ENCODE measurements at places on chromosomes 5 and 9.

GRCh38 chr5:29077451-29077850, 2039.1 kb upstream of the CDH9 start:
- no peak for DNase-seq

- DNase-seq, result peak; percentile 65
Observed at GRCh38 chr9:5949103-5949699, 58.5 kb downstream of the MLANA start.

DNA sequence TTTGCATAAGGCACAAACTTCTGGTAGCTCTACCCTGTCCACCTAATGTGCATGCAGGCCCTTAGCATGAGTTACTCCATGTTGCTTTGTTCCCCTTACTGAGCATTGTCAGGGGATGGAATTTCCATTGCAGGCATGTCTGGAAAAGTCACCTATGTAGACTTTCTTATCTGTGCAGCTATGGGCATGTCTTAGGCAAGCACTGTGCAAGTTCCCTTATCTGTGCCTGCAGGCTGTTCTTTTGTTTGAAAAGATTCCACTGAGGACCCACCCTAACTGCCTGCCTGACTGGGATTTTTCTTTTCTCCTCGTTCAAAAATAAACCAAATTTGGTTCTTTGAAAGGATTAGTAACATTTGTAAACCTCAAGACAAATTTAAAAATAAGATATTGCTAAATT, 587.0 kb downstream of the CDH18 start:
- peak; percentile 1 for DNase-seq

DNA sequence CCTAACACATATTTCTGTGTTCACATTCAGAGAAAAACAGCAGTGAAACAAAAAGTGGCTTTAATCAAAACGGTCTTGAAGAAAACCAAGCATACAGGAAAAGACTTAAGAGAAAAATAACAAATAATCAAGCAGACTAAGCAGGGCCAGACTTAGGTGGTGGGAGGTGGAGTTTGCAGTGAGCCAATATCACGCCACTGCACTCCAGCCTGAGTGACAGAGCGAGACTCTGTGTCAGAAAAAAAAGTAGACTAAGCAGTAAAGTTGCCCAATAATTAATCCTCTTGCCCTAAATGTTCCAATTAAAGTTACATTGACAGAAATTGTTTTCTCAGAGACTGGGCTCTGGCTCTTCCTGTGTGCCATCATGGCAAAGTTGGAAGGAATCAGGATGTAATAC, 26.6 kb upstream of the GLDC start:
- DNase-seq, result peak; percentile 26

GRCh38 chr9:27203783-27204182, 93.2 kb downstream of the EQTN start:
- no peak for DNase-seq

DNA sequence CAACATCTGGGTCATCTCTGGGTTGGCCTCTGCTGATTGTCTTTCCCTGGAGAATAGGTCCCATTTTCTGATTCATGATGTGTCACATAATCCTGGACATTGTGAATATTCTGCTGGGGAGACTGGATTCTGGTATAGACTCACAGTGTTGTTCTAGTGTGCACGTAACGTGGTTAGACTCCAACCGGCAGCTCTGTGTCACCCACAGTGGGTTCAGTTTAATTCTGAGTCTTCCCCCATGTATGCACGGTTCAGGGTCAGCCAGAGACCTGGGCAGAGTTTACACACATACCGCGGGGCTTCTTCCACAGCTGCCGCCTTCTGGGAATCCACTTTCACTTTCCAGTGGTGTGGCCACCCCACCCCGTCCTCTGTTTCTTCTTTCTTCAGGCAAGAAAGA, 38.0 kb upstream of the LRRC14B start:
- DNase-seq, result no peak

DNA sequence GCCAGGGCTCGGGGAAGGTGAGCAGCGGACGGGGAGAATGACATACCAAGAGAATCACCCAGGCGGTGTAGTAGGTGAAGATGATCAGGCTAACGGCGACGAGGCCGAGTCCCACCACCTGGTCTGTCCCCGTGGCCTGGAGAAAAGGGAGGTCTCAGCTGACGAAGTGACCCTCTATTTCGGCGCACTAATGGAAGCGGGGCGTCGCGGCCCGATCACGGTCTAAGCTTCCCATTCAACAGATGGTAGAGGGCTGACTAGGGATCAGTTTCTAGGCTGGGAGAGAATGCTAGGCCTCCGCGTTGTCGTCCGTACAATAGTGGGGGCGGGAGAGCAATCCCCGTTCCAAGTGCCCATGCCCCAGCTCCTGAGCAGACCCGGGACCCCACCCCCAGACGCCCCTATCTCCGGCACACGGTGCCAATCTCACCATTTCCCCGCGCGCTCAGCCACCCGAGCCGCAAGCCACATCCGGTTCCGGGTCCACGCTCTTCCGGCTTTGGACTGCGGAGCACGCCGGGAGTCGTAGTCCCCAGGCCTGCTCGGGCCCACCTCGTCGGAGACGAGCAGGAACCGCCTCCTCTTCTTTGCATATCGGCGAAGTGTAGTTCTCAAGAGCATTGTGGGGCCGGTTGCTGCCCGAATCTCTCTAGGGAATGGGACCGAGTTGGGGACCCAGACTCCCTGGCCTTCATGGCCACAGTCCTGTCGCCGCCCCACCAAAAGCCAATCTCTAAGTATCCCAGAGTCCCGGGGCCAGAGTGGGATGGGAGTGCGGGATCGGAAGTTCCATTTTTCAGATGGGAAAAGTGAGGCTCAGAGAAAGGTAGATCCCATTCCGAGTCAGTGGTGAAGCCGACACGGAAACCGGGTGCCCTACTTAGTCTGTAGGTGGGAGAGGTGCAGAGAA, at the start of gene DPM2:
DPM2 (minus strand) TSS at position 467 of the 910 bp plus-strand sequence; CDS start at position 433, 34 bp downstream.
- peak; percentile 97 for DNase-seq

DNA sequence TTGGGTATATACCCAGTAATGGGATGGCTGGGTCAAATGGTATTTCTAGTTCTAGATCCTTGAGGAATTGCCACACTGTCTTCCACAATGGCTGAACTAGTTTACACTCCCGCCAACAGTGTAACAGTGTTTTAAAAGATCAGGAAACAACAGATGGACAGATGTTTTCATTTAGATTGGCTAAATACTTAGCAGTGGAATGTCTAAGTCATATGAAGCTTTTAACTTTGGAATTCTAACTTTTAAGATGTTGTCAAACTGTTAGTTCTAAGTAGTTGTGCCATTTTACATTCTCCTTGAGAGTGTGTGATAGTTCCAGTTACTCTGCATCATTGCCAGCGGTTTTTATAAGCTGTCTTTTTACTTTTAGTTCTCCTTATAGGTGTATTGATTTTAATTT, 688.8 kb downstream of the SEMA5A start:
- no peak for DNase-seq

DNA sequence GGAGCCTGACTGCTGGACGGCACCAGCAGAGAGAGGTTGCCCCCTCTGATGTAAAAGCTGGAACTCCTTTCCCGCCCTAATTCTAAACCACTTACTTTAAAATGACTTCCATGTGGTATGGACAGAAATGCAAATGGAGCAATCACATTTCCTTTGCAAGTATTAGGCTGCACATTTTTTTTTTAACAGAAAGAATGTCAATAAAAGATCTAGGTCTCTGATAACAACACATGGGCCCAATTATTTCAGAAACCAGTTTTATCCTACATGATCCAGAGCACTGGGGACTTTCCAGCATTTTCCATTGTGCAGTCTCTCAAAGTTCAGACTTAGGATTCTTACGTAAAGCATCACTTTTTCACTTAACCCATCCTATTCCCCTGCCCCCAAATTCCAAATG, 203.7 kb downstream of the NXNL2 start:
- no peak for DNase-seq

DNA sequence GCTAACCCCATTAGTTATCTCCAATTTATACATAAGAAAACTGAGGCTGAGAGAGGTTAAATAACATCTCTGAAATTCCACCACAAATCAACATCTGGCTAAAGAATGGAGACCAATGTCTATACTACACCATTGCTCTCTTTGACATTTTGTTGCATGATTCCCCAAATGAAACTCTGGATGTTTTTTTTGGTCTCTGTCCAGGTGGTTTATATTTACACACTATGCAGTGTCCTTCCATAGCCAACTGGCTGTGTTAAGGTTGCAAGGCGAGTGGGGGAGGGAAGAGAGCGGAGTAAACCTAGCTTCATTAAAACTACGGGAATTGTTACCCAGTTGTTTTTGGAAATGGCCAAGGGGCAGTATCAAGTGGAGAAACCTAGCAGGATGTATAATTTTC, 67.2 kb downstream of the KIF4B start:
- DNase-seq, result no peak

GRCh38 chr5:62208218-62208852, 97.7 kb upstream of the KIF2A start:
- DNase-seq, result no peak

- no peak for DNase-seq
Observed at GRCh38 chr5:150301170-150301505, 1.6 kb downstream of the ARSI start.

DNA sequence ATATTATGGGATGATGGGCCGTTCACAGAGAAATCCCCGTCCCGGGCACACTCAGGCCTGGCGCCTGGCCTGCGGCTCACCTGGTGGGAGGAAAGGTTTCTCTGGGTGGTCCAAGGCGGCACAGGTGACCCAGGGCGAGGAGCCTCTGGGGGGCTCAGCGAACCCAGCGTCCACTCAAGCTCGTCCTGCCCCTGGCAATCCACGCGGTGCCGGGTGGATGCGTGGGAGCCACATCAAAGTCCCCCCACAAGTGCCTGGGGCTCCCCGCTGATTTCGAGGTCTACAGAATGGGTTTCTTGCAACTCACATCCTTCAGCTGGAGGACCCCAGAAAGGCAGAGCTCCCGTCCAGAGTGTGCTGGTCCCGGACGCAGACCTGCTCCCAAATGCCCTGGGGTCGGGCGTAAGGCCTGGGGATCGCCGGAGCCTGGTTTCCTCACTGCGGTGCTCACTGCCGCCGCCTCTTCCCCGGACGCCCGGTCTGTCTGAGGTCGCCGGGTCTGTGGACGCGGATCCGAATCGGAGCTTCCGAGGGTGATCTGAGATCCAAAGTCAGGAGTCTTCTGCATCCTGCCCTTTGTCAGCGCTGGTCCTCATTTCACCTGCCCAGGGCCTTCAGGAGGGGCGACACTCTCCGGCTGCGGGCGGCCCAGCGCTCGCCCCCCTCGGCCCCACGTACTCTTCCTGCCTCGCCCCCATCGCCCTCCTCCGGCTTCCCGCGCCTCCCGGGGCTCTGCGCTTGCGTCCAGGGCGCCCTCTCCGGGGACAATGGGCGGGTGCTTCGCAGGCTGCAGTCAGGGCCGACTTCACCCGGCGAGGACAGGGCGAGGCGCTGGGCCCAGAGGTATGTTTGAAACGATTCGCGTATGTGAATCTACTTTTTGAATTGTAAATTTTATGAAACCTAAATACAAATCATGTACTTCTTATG, 20.0 kb upstream of the RUFY1 start:
- peak; percentile 94 for DNase-seq

DNA sequence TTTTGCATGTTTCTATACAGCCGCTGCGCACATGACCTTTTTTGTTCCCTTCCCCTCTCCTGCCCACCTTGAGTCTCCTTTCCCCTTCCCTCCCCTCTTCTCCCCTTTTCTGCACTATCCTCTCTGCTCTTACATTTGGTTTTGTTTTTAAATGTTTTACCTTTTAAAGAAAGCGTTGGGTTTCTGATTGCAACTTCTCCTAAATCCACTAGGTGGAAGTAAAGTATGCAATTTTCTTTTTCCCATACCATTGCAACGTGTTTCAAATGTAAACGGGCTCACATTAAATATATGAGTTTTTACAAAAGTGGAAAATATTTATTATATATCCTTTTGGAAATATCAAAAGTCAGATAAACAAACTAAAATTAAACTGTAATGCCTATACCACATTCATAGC, 500.9 kb downstream of the DIRAS2 start:
- DNase-seq, result peak; percentile 62

DNA sequence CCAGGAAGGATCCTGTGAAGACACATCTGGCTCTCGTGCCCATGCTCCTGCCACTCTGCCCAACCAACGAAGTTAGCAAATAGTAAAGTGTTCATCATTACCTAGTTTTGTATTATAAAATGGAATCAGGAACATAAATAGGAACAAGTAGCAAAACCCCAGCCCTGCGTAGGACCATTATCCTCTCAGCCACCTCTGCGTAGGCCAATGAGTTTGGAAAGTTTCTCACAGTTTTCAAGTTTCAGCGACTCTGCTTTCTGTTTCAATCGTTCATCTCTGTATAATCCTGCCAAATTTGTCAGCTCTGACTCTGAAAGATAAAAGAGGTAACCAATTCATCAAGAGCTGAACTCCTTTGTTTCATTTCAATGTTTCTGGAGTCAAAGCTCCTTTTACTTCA, 10.1 kb upstream of the SPATA24 start:
- DNase-seq, result no peak

- no peak for DNase-seq
Observed at GRCh38 chr9:4814913-4815312, 22.2 kb downstream of the RCL1 start.

GRCh38 chr5:15683332-15683731, 183.4 kb downstream of the FBXL7 start:
- DNase-seq, result peak; percentile 13

DNA sequence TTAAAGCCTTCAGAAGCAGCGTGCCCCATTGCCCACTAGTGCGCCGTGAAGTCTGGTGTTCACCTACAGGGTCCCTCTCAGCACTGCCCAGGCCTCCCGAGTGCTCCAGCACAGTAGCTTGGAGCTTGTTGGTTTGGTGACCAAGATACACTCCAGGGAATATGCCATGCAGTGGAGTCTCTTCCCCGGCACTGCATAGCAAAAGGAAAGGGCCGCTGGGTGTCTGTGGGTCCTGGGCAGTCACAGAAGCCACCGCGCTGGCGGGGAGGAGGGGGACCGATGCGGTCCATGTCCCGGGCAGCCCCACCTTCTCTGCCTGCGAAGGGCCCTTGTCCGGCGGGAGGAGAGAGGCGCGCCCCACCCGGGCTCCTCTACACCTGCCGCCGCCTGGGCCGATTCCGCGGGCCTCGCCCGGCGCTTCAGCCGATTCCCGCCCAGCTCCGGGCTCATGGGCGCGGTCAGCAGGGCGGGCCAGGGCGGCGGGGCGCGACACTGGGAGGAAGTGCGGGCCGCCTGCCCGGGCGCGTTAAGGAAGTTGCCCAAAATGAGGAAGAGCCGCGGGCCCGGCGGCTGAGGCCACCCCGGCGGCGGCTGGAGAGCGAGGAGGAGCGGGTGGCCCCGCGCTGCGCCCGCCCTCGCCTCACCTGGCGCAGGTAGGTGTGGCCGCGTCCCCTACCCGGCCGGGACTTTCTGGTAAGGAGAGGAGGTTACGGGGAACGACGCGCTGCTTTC, at the start of gene SYK:
SYK (plus strand) TSS at position 579 of the 732 bp plus-strand sequence. CDS start 42,080 bp downstream, outside the sequence.
- peak; percentile 95 for DNase-seq

- no peak for DNase-seq
Observed at GRCh38 chr5:135039271-135040033, 5.4 kb upstream of the PITX1 start.

Measured in hematopoietic multipotent progenitor cell treated with erythropoietin and hydrocortisone succinate and interleukin-3 and kit ligand, for 4 days (in vitro differentiated cells).